ENCODE measurements at places on chromosomes 6 and 20. TPM values are rescaled to one million over a fixed set of nuclear protein-coding genes. Genes with fewer than 3 reads are reported as not detected.

Gene SIRPB2
- 1.3 TPM for total RNA-seq

Gene APCDD1L
- not detected for total RNA-seq

Gene C20orf204
- total RNA-seq, result 4.4 TPM

Gene LY6G5B
- 13.5 TPM for total RNA-seq

Gene OLIG3
- total RNA-seq, result not detected
